Body of pancreas (tissue), 4 donors: ENCODE measurements at places on chromosomes 5 and 9. TPM values are rescaled to one million over a fixed set of nuclear protein-coding genes. Genes with fewer than 3 reads are reported as not detected.
A peak's percentile ranks its signal among the peaks of the same experiment; 100 is the strongest.

- peak overlapping the region; percentile 91 for H3K4me3 ChIP-seq
- no peak for DNase-seq
- peaks cover 56% of the 10 kb centered on the region for H3K4me1 ChIP-seq
- H3K27me3 ChIP-seq = no peaks in the 10 kb centered on the region
- H3K36me3 ChIP-seq = no peaks in the 10 kb centered on the region
Observed at GRCh38 chr5:36877667-36878391, 1.3 kb downstream of the NIPBL start.

DMRT2 gene
- 4.0 TPM for total RNA-seq

TLX3 gene
- total RNA-seq = not detected

SPATA31A6 gene
- total RNA-seq = not detected

CAMK4 gene
- total RNA-seq = 0.78 TPM
